Hematopoietic multipotent progenitor cell treated with erythropoietin and hydrocortisone succinate and interleukin-3 and kit ligand, for 17 days (in vitro differentiated cells): ENCODE measurements at places on chromosomes 3 and 15.

DNA sequence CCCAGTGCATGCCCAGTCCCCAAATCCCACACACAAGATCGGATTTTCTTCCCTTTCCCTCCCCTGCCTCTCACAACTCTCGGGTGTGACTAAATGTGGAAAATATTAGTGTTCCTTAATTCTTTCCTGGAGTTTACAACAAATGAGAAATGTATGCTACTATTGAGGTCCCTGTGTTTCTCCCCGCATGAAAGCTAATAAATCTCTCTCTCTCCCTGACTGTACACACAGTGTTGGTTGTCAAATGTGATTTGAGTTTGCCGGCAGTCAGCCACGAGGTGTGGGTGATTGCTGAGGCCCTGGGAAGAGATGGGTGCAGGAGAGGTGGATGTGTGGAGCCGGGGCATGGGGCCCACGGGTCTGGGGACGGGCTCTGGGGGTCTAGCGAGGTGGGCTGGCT is 161.4 kb upstream of the IQSEC1 start:
- no peak for DNase-seq

DNA sequence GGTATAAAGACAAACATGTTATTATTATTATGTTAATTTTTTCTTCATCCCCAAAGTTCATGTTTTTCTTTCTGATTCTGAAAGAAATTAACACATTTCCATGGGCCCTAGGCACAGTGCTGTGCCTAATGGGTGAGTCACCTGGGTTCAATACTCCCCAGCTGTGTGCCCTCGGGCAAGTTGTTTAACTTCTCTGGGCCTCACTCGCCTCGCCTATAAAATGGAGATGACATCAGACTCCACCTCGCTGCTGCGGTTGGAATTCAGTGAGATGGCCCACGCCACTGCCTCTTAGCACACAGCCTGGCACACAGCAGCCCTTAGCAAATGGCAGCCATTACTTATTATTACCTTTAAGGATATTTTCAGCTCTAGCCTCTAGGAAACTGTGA is 22.6 kb downstream of the DNASE1L3 start:
- DNase-seq = no peak

- no peak for DNase-seq
These were observed 15.6 kb downstream of the LRRK1 start for GRCh38 chr15:100934726-100935125.

DNA sequence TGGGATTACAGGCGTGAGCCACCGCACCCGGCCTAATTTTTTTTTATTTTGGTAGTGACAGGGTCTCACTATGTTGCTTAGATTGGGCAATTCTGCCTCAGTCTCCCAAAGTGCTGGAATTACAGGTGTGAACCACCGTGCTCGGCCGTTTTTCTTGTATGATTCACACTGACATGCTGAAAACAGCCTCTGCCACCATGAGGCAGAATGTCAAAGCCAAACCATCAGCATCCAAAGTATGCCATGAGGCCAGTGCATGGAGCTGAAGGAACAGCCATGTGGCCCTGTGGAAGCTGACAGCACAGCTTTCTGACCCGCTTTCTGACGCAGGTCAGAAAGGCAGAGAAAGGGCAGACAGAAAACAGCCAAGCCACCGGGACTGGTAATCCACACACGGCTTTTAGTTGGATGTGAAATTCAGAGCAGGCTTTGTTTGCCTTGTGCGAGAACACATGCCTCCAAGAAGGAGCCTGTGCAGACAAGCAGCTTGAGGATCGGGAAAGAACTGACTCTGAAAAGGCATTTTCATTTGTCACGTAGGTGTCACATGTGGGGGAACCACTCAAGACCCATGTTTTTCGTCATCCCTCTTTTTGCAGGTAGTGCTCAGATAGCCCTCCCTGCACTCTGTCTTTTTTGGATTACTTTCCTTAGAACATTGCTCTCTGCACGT is 25.1 kb downstream of the XYLB start:
- DNase-seq = no peak

- DNase-seq = no peak
These were observed 361.2 kb downstream of the DIPK2A start for GRCh38 chr3:144332868-144333267.

DNA sequence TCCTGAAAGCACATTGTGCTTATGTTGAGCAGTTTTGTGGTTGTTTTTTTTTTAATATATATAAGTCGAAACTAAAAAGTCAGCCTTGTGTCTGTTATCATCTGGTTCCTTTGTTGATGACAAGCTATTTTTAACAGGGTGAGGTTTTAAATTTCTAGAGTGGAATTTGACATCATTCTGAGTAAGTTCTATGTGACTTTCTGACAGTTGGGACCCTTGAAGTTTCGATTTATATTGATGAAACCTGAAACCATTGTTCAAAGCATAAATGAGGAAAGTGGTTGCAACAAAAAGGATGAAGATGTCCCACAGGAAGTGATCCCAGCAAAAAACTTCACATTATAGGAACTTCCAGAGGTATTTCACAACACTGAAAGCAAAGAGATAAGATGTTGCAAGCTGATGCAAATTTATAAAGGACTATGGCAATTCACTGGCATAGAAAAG is 94.0 kb downstream of the CYP19A1 start:
- no peak for DNase-seq
